ENCODE measurements at places on chromosomes 16 and 17.

DNA sequence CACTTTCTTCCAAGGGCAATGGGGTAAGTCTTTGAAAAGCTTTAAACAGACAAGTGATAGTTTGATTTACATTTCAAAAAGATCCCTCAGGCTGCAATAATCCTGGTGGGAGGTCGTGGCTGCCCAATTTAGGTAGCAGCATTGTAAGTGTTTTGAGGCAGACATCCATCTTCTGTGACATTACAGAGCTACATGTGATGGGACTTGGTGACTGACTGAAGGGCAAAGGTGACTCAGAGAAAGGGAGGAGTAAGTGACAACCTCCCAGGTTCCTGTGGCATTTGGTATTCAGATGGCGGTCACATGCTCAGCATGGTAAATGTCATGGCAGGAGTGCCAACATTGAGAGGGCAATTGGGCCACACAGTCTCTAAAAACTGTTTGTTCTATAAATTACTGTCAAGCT, 26.5 kb downstream of the STAT3 start:
- no peak for DNase-seq

GRCh38 chr17:41486316-41486715, 3.4 kb downstream of the KRT36 start:
- DNase-seq = no peak

- no peak for DNase-seq
These were observed 45.2 kb downstream of the SLC6A2 start for GRCh38 chr16:55700961-55701360.

- DNase-seq = no peak
These were observed 57.9 kb downstream of the AKAP1 start for GRCh38 chr17:57142925-57143324.

- DNase-seq = peak; percentile 55
These were observed 228.5 kb upstream of the PMFBP1 start for GRCh38 chr16:72400257-72401083.

DNA sequence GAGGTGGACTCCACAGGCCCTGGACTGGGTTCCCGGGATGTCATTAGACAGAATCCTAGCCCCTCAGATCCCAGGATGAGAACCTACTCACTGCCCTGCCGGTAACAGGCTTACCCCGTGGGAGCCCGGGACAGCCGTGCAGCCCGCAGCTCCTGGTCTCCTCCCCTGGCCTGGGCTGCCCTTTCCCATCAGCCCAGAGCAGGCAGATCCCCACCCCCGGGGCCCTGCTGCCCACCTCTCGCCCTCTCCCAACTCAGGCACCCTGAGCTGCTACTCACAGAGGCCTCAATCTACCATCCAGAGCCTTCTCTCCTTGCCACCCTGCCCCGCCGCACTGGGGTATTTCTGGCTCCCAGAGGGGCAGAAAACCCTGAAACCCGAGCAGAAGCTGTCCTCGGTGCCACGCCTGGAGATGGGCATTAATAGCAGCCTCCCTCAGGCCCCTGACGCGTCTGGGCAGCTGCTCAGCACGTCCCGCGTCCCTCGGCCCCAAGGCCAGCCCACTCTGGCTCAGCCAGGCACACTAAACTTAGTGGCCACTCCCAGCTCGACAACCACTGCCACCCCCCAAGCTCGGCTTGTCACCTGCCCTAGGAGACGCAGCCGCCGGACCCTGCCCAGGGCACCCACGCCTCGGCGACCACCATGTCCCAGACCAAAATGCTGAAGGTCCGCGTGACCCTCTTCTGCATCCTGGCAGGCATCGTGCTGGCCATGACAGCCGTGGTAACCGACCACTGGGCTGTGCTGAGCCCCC, at the start of gene CACNG1:
Gene CACNG1, plus strand, starts transcription at position 539 of the 757 bp plus-strand sequence. Its CDS starts 107 bp downstream, at position 646.
- DNase-seq = no peak

DNA sequence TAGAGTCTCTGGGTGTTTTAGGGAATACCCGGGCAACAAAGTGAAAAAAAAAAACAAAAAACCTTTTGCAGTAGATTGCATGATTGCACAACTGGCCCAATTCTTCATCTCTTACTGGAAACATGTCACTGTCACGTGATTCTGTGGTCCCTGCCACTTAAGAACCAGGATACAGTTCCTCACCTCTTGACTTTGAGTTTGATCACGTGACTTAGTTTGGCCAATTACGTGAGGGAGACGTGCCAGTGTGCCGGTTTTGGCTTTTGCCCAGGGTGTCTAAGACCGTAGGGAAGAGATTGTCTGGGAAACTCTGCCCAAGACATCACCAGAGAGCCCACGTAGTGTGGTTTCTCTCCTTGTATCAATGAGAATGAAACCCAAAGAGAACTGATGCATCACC, 88.7 kb downstream of the GRIN2A start:
- no peak for DNase-seq

GRCh38 chr17:12391468-12391867, 274.2 kb upstream of the MYOCD start:
- no peak for DNase-seq

DNA sequence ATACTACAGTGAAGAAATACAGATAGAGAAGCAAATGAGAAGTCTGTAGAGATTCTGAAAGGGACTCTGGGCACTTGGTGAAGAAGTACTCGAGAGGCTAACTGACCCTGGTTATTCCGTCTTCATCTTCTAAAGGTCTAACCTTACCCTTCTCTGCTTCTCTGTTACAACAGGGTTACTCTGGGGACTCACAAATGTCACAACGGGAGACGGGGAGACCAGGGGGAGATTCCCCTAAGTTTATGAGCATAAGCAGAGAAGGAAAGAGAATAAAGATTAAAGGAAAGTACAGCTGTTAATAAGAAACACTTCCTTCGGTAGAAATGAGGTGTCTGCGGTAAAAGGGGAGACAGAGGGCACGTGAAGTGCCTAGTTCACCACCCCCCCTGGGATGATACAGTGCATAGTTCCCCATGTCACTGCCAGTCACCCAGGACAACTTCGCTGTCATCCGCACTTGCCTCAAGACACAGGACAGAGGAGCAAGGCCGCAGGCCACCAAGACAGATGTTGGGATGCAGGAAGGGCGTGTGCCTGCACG, 75.2 kb upstream of the TRAP1 start:
- DNase-seq = no peak

DNA sequence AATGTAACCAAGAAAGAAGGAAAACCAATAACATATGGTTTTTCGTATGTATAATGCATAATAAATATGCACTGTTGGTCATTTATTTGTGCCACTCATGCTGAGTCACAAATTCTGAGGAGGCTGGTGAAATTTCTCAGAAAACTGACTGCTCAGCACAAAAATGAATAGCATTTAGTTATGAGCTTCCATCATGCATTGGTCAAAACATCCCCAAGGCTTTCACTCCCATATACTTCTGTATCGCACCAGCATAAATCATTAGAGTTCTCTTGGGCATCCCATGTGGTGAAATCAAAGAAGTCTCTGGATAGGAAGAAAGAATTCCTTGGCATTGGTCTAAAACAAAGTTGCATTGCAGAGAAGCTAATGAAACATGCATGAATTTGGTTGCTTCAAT, 785.6 kb upstream of the CDH8 start:
- DNase-seq = no peak

DNA sequence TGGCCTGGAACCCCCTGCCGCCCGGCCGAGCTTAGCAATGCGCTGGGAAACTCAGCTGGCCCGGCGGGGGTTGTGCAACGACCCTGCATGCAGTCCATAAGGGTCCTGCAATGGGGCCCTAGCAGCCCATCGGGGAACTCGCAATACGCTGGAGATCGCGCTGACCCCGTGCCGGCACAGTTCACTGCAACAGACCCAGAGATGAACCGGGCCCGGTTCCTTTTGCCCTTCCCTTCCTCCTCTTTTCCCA, 375 bp downstream of the SLC25A11 start:
- DNase-seq = no peak

DNA sequence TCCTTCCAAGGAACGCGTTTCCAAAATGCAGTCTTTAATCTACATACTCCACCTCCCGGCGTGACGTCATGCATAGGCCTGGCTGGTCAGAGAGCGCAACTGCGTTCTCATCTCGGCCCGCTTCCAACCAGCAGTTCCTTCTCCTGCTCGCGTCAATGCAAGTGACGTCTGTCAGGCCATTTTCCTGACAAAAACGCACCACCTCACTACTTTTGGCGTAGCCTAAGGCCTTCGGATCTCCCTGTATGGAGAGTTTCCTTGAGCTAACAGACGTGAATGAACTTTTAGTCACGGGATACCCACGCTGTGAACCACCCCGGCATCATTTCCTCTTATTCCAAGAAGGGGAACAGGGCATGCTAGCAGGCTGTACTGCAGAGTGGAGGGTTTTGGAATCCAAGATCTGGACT, 25.0 kb downstream of the TEX14 start:
- DNase-seq = no peak

GRCh38 chr17:30517786-30518185, 40.6 kb downstream of the GOSR1 start:
- DNase-seq = no peak

DNA sequence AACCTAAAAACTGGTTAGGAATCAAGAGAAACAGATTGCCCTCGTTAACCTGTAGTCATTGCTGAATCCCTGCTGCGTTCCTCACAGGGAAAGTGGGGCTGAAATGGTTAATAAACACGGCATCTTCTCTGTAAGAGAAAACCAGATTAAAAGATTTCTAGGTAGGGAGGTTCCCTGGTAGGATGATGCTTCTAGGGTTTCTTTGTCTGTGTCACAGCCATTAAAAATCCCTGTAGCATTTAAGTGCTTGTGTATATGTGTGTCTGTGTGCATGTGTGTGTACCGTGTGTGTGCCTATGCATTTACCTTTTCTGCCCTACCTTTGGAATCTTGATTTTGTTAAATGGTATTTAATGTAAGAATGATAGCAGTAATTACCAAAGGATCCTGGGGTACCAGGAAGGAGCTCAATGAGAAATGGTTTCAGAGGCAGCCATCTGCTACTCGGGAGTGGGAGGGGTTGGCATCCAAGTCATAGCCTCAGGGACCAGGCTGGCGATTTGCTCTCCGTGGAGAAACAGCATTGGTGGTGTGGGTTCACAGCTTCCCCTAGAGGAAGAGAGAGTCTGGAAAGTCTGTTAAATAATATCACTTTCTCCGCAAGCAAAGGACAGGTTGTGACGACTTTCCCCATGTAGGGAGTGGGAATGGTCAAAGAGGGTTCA, 177.1 kb downstream of the HS3ST4 start:
- DNase-seq = no peak

DNA sequence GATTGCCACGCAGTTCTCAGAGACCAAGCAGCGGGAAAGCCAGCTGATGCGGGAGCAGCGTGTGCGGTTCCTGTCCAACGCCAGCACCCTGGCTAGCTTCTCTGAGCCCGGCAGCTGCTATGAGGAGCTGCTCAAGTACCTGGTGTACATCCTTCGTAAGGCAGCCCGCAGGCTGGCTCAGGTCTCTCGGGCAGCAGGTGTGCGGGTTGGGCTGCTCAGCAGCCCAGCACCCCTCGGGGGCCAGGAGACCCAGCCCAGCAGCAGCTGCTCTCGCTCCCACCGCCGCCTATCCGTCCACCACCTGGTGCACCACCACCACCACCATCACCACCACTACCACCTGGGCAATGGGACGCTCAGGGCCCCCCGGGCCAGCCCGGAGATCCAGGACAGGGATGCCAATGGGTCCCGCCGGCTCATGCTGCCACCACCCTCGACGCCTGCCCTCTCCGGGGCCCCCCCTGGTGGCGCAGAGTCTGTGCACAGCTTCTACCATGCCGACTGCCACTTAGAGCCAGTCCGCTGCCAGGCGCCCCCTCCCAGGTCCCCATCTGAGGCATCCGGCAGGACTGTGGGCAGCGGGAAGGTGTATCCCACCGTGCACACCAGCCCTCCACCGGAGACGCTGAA, 15.2 kb downstream of the CACNA1G start:
- DNase-seq = no peak

- DNase-seq = no peak
These were observed 6.4 kb upstream of the DCAF7 start for GRCh38 chr17:63543822-63544420.

DNA sequence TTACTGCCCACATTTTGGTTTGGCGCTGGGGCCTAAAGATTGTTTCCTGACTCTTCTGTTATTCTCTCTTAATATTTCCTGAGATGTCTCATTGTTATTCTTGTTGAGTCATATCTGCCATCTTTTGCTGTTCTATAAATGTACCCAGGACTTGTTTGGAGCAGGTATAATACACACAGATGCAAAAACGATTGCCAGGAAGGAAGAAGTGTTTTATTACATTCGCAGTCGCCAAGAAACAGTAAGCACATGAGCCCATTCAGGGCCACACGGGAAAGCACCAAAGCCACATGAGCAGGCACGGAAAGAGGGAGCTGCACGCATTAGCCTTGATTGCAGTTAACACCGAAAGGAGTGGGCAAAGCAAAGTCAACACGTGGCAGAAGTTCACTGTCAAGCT, 70.2 kb downstream of the ARHGAP44 start:
- no peak for DNase-seq

- DNase-seq = no peak
These were observed 30.5 kb upstream of the PLCG2 start for GRCh38 chr16:81748476-81749198.

- no peak for DNase-seq
These were observed 66.6 kb upstream of the AXIN2 start for GRCh38 chr17:65627891-65628643.

DNA sequence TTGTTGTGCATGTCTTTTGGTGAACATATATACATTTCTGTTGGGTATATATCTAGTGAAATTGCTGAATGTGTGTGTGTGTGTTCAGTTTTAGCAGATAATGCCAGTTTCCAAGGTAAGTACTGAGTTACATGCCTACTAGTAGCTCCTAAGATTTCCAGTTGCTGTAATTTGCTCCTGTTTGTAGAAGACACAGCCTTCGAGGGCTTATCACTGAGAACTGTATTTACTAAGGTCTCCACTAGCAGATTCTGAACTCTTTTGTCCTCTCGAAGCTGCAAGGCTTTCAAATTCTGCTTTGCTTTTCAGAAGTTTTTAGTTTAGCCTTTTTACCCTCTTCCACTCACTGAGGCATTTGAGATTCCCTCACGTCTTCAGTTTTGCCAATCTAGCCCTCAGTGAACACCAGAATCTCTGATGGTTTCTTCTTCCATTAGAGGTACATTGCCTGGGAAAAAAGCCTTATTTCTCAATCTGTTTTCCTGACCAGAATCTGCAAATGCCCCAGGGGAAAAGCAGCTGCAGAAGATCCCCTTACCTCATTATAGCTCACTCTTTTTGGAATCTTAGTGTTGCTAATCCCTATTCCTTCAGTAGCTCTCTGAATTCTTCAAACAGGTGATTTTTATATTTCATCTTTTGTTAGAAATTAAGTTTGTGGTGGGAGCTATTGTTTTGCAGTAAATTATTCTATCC, 52.9 kb downstream of the NF1 start:
- no peak for DNase-seq

DNA sequence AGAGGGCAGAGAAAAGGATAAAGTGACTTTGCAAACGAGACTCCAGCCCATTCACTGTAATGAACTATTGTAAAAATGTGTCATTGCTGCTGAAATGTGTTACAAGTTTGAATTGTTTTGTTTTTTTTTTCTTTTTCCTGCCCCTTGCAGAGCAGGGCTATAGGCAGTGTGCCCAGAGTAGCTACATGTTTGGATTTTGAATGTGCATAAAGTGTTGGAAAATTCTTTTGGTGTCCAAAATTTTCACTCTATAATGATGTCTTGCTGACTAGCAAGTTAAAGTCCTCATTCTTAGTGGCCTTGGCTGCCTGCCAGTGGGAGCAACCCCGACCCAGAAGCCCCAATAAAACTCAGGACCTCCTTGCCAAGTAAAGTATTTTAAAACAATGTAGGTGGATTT, 66.5 kb downstream of the IGF2BP1 start:
- DNase-seq = peak; percentile 18

Data from fibroblast of the conjunctiva (primary cell).